ENCODE measurements at places on chromosomes 1 and 21.

- DNase-seq: no peak
These were observed 23.0 kb upstream of the DMBX1 start for GRCh38 chr1:46466477-46467182.

DNA sequence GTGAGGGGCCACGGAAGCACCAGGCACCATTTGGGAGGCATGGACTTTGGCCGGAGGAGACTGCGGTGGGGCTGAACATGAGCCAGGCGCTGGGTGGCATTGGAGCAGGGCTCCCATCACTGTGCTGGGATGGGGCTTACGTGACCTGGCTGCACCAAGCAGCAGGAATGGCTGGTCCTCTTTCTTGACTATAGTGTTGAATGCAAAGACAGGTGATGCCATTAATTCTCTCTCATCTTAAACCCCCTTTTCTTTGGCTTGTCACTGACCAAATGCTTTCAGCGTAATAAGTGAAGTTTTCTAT is 447.9 kb downstream of the CAMTA1 start:
- no peak for DNase-seq

GRCh38 chr1:154955039-154955717 is 721 bp downstream of the PBXIP1 start:
- DNase-seq: peak; percentile 83

GRCh38 chr1:195236991-195237889 is 1371.0 kb downstream of the KCNT2 start:
- no peak for DNase-seq

DNA sequence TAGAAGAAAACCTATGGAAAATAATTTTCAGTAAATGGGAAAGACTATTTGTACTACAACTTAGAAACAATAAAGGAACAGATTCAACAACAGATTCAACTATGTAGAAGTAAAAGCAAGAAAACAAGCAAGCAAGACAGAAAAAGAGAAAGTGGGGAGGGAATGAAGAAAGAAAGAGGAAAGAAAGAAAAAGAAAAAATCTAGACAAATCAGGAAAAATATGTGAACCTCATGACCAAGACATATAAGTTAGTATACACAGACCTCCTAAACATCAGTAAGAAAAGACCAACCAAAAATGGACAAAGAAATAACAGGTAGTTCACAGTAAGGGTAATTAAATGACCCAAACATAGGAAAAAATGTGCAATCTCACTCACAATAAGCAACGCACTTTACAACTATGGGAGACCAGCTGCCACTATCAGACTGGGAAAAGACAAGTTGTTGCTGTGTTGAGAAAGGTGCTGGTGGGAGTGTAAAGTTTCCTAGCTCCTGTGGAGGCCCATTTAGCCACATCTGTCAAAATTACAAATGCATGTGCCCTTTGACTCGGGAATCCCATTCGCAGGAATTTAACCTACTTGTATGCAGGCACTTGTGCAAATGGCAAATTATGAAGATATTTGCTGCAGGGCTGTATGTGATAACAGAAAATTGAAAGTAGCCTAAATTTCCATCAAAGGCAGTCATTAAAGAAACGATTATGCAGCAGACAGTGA is 13.9 kb upstream of the MAP3K21 start:
- DNase-seq: no peak

GRCh38 chr1:55150880-55151588 is 64.1 kb downstream of the USP24 start:
- DNase-seq: no peak

DNA sequence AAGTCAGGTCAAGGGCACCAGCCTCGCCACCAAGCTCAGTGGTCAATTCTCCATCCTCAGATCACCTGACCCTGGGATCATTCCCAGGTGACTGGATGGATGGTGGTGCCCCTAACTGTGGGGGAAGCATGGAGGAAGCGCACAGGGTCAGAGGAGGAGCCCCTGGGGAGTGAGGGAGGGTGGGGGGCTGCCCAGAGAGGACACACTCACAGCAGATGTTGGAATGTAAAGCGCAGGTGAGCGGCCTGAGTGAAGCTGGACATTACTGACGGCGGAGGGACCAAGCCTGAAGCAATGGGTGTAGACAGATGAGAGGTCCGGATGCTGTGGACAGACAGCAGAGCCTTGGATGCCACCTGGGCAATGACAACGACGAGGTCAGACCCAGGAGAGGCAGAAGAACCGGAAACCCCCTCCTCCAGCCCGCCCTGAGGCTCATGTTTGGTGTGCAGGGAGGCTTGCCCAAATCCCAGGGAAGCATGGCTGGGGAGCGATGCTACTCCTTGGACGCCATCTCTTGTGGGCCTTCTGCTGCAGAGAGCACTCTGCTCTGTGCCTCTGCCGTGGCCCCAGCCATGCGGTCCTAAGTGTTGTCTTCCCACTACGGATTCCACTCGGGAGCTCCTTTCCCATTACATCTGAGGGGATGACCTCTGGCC is 5.7 kb upstream of the CPLANE2 start:
- no peak for DNase-seq

DNA sequence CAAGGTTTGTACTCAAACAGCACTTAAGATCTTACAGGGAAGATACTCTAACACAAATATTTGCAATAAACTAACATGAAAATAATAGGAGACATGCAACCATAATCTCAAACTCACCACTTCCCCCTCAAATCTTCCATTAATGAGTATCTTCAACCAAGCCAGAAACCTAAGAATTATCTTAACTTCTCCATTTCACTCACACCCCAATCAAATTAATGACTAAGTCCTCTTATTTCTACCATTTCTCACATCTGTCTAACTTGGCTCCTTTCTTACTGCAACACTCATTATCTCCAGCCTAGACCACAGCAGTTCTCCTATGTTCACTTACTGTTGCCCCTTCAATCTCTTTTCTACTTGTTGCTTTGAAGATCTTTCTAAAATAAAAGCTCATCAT is 10.4 kb downstream of the RBBP5 start:
- DNase-seq: no peak

DNA sequence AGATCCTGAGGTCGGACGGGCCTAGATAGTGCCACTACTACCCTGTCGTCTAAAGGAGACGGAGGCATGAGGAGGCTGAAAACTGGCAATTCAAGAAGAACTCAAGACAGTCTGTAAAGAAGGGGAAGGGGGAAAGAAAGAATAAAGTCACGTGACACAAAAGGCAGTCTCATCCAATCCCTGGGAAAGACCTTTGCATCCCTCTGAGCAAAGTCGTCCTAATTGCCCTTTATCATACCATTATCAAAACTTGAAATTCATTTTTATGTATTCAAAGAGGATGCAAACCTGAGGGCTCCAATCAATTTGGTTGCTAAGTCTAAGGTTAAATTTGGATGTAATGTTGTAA is 2.2 kb downstream of the DUSP10 start:
- DNase-seq: no peak

DNA sequence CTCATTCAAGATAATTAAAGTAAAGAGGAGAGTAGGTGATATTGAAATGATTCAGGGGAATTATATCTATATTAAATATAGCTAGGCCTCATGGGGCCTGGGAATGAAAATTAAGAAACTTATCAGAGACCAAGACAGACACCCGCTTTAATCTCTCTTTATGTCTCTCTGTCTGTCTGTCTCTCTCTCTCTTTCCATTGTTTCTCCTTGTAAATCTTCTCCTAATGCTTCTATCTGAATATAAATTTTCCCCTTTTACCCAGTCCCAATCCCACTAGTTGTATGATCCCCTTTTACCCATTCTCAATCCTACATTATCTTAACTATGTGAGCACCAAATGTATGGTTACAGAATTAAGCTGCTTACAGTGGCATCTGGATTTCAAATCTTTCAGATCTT is 61.2 kb downstream of the RGS5 start:
- DNase-seq: no peak

GRCh38 chr1:17881761-17882160 is 126.6 kb downstream of the ACTL8 start:
- no peak for DNase-seq

DNA sequence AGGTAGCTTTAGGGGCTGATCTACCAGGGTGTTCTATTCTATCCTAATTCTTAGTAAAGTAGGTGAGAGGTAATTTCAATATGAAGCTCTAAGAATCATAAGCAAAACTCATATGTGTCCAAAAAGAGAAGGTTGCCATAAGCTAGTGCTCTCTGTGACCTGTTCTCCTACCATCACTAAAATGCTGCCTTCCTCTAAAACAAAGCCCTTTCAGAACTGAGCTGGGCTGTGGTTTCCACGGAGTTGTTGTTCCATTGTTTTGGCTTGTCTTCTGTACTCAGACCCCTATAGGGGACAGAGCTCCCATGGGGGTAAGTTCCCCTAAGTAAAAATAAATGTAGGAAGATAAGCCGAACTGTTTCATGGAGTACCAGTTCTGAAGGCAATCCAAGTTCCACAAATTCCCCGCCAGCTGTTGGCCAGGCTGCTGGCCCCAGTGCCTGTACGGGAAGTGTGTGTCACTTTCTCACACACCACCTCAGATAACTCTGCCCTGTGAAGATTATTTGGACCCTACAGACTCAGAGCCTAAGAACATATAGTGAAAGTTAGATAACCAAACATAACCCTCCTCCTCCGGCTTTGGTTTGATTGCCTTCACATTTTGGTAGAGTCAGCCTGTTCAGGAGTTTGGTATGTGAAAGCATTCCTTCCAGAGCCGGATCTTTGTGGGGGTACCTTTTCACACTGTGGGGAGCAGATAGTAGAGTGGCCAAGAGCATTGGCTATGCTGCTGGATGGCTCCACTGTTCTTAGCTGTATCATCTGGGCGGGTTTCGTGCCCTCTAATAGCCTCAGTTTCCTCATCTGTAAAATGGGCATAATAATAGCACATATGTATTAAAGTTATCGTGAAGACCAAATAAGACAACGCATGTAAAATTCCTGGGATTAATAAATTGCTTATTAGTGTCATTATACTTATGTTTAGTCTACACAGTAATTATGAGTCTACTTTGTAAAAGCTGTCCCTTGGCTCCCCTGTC is 10.8 kb downstream of the DPT start:
- DNase-seq: no peak

GRCh38 chr1:159752135-159752580 is 28.6 kb upstream of the DUSP23 start:
- DNase-seq: no peak

GRCh38 chr1:95957748-95958147 is 723.7 kb downstream of the RWDD3 start:
- no peak for DNase-seq

DNA sequence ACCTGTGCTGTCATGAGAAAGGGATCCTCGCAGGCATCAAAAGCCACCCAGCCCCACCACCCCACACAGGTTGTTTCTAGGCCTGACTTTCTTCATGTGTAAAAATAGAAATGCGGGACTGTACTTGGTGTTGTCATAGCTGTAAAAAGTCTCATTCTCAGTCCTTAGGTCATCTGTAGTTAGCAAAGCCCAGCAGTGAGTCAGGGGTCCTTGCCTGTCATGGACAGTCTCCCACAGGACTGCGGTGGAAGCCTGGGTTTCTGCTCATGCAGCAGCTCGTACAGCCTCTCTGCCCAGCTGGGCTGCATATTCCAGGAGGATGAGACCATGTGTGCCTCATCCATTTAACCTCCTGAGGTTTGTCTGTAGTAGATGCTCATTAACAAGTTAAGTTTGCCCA is 58.2 kb downstream of the MRPS6 start:
- DNase-seq: no peak

GRCh38 chr1:35971601-35972000 is 40.7 kb downstream of the AGO3 start:
- DNase-seq: no peak

DNA sequence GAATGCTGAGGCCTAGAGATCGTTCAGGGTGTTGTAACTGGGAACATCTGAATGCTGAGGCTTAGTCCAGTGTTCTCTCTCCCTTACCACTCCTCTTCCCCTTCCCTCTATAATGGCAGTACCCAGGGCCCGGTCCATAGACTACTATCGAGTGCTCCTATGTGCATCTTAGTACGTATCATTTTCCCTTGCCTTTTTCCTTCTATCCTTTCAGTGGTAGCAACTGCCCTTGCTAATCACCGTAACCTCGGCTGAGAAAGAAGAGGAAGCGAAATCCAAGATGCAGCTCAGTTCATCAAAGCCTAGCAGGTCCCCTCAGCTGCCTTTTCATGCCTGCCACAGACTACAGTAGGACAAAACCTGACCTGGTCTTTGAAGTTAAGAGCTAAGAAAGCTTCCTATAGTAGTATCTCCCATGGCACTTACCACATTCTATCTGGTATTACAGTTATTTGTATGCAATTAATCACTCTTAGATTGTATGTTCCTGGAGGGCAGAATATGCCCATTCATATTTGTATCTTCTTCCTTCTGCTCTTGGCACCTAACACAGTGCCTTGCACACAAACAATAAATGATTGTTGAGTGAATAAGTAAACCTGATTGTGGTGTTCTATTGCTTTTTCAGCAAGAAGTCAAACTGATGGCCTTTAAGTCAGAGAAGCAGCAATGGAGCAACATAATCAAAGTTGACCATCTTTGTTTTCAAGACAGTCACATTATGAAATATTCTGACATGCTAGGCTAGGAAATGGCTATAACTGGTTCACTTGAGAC is 22.4 kb downstream of the CNIH4 start:
- DNase-seq: no peak

DNA sequence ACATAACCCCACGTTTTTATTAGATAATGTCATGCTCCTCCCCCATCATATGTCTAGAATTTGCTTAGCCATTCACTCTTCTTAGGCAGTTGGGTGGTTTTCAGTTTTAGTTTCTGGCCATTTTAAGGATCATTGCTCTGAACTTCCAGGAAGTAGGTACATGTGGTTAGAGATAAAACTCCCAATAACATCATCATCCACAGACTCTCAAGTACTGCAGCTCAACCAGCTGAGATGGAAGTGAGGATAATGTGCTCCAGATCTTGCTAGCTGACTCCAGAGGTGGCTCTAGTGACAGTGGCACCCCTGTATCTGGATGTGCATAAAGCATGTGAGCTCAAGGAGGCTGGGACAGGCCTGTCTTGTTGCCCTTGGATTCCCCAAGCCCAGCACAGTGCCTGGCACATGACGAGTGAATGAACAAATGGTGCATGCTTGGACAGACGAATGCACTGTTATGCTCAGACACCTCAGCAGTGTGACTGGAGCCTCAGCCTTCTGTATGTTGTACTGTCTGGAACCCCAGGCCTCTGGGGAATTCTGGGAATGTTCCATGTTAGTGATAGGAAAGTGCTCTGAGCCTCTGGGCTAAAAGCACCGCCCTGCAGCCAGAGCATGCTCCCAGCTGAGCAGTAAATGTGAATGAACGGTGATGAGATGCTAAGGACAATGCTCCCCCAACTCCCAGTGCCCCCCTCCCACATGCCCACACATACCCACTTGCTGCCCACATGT is 16.4 kb upstream of the KCNN3 start:
- no peak for DNase-seq

GRCh38 chr1:161771161-161771560 is 5.0 kb downstream of the ATF6 start:
- DNase-seq: no peak
